Cerebellar nuclear complex (tissue), 1 donor: ENCODE measurements at places on chromosomes 3 and 15.

DNA sequence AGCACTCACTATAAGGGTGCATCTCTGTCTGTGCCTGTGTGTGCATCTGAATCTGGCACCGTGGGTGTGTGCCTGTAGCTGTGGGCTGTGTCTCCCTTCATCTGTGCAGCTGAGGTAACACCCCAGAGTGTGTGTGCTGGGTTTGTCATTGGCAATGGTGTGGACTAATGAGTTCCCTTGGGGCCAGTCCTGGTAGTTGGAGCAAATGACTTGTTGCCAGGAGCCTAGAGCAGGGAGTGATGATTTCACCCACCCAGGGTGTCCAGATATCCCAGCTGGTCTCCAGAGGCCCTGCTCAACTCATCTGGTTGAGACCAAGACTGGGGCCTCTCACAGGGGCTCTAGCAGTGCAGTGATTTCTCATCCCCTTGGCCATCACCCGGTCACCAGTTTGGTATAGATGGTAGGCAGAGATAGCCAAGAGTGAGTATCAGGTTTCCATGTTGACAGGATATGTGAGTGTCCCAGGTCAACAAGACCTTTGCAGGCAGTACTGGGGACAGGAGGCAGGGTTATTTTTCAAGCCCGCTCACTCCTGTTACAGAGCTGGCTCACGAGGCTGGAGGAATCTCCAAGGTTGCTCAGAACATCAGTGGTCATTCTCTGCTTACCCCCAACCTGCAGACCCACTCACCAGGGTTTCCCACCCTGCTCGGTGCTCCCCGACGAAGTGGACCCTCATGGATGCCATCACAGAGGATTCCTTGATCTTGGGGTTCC, 4.1 kb upstream of the HDAC11 start:
- no peak for DNase-seq

GRCh38 chr15:70723122-70723422, 40.3 kb downstream of the UACA start:
- DNase-seq = no peak

DNA sequence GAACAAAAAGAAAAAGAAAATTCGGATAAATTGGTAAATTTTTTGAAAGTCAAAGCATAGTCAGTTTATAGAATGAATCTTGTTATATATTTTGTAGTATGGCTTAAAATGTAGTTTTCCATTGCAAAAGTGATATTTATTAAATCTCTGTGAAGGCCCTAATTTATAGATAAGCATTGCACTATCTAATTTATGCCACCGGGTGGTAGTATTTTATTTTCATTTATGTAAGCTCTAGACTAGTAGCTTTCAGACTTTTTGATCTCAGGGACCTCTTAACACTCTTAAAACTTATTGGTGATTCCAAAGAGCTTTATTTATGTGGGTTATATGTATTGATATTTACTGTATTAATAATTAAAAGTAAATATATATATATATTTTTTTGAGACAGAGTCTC, 133.9 kb upstream of the LRRFIP2 start:
- DNase-seq = no peak

GRCh38 chr3:22885039-22885438, 318.1 kb upstream of the UBE2E2 start:
- DNase-seq = no peak

GRCh38 chr3:151726016-151726415, 7.7 kb upstream of the AADACL2 start:
- DNase-seq = no peak

- DNase-seq = no peak
Observed at GRCh38 chr3:12980596-12981290, 92.5 kb downstream of the IQSEC1 start.

DNA sequence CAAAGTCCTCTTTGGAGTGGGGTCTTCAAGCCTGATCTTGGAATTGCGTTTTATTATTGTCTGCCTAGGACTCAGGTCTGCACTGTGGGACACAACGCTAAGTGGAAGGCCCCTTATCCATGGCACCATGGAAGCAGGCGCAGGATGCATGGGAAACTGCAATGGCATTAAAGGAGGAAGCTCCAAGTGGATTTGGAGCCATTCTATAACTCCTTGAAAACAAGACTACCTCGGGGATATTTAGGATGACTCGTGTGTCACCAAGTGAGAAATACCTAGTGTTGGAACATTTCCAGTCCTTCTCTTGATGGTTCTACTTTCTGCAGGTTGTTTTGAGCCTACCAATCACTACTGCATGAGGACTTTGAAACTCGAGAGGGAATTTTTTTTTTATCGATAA, 126.6 kb upstream of the ZBED2 start:
- no peak for DNase-seq

DNA sequence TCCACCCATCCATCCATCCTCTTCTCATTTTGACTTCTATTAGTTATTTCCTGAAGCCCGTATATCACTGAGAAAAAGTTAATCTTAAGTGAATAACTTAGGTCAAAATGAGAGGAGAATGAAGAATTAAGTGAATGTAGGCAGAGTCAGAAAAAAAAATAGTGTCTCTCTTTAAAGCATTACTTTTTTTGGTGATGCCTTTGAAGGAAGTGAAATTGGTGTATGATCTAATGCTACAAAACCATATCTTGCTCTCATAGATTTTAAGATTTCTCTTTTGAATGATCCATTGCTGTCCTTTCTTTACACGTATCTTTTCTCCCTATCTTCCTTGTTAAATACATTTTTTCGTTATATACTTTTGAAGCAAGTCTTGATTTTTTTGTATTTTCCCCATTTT, 23.4 kb downstream of the FNDC3B start:
- DNase-seq = no peak

- DNase-seq = no peak
Observed at GRCh38 chr3:105798381-105798934, 70.4 kb downstream of the CBLB start.

DNA sequence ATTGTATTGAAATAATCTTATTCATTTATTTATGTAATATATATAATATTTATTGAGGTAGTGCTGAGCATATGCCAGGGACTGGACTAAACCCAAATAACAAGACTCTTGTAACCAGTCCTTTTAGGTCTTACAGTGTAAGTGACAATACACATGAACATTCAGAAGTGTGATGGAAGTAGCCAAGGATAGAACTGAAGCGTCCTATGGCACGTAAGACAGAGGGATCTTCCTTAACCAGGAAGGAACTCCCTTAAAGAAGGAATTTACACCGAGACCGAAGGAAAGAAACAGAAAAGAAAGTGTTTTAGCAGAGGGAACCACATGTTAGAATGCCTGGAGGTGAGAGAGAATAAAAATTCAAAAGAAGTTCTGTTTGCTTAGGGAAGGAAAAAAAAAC, 23.6 kb upstream of the CLDN1 start:
- no peak for DNase-seq

DNA sequence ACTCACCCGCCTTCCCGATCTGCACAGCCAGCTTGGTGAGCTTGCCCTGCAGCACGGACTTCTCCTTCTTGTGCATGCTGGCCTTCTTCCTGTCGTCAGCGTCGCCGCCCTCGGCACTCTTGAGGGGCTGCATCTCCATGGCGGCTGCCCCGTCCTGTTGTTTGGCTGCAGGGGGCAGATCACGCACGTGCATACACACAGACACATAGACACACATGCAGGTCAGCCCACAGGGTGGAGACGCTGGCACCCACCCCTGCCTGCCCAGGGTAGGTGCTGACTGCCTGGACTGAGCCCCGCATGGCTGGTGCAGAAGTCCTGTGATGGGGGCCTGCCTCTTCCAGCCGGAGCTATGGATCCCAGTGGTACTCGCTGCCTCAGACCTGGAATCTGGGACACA, 57.3 kb upstream of the SEC13 start:
- DNase-seq = no peak

GRCh38 chr3:171323938-171324536, 136.2 kb downstream of the TNIK start:
- no peak for DNase-seq

- no peak for DNase-seq
Observed at GRCh38 chr3:182906036-182906435, 74.3 kb downstream of the DCUN1D1 start.

DNA sequence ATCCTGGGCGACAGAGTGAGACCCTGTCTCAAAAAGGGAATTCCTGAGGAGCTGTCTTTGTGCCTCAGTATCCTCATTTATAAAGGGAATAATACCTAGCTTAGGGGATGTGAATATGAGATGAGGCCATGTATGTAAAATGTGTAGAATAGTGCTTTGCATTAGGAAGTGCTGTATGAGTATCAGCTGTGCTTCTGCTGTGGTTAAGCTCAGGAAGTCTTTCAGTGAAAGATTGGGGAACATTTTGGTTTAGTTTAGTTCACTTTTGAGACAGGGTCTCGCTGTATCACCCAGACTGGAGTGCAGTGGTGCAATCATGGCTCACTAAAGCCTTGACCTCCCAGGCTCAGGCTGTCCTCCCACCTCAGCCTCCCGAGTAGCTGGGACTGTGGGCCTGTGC, 10.6 kb downstream of the THUMPD3 start:
- DNase-seq = no peak

- peak; percentile 22 for DNase-seq
Observed at GRCh38 chr15:75455982-75456531, 4.6 kb upstream of the SIN3A start.

DNA sequence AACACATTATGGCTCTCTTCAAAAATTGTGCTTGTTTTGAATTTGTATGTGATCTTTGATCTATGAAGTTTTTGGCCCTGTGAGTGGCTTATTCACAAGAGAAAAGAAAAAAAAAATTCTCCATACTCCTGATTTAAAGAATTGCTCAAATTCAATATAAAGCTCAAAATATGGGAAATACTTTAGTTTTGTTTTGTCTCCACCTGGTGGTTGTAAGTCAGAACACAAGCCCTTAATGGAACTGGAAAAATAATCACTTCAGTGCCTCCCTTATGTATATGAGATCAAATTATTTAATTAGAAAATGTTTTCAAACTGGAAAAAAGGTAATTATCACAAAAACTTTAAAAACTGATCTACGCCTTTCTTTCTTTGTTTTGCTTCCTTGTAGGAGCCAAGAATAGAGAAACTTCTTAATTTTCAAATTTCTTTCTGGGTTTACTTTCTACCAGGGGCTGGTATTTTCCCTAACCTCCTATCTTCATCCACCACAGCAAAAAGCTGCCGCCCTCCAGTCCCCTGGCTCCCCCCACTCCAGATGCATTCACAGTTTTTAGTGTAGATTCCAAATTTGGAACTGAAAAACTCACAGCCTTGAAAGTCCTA, 50.6 kb downstream of the SERP1 start:
- DNase-seq = peak; percentile 3

DNA sequence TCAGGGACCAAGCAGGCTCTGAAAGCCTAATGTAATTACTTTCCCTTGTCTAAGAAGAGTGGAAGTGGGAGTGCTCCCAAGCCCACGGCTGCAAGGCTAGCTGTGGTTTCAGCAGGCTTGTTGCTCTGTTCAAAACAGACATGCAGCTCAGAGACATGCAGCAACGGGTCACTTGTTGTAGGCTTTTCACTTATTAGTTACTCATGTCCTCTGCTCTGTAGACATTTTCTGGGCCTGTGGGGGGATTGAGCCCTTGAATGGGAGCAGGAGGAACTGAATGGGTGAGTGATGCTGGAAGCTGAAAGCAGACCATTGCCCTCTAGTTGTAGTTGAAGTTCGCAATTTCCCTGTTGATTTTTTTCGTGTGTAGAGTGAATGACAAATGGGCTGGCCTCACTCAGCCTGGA, 261.9 kb upstream of the NR2E3 start:
- no peak for DNase-seq

DNA sequence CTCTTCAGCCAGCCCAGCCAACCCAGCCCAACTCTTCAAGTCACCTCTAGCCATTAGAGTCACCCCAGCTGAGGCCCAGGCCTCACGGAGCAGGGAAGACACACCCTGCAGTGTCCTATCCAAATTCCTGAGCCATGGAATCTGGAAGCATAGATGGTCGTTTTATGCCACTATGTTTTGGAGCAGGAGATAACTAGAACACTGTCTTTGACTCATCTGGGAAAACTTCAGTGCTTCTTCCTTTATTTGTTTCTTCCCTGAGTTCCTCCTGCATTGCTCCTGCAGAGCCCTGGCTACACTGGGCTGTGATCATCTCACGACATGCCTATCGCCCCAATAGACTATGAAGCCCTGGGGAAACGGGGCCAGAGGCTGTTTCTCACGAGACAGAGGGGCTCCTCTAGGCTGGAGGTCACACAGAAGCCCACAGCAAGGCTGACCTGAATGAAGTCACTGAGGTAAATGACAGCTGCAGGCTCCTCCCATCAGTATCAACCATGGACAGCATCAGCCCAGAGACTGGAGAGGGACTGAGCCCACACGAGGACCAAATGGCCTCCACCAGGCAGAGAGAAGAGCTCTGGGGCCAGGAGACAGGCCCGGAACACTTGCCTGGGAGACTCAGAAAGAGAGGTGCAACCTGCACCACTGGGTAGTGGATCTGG, 22.7 kb downstream of the CRABP1 start:
- no peak for DNase-seq

DNA sequence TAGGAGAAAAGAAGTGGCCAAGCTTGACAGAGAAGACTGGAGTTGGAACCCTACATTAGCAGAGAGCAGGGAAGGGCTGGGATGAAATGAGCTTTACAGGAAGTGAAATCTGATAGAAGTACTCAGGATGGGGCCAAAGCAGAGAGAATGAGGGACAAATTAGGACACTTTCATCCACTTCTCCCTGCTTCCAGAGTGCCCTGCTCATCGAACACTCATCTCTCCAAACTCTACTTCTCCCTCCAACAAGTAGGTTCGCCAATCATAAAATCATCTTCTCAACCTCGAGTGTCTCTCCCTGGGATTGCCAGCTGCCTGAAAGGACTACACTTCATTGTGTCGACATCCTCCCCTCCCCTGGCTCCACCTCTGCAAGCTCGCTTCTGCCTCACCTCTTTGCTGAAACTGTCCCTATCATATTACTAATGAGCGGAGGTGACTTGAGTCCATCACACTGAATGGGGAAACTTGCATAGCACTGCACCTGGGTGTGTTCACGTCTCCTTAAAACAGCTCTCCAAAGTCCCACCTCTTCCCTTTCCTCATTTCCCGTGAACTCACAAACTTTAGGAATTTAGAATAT, 365.8 kb downstream of the FOXP1 start:
- no peak for DNase-seq

GRCh38 chr15:74977599-74977998, 17.8 kb upstream of the SCAMP5 start:
- no peak for DNase-seq

DNA sequence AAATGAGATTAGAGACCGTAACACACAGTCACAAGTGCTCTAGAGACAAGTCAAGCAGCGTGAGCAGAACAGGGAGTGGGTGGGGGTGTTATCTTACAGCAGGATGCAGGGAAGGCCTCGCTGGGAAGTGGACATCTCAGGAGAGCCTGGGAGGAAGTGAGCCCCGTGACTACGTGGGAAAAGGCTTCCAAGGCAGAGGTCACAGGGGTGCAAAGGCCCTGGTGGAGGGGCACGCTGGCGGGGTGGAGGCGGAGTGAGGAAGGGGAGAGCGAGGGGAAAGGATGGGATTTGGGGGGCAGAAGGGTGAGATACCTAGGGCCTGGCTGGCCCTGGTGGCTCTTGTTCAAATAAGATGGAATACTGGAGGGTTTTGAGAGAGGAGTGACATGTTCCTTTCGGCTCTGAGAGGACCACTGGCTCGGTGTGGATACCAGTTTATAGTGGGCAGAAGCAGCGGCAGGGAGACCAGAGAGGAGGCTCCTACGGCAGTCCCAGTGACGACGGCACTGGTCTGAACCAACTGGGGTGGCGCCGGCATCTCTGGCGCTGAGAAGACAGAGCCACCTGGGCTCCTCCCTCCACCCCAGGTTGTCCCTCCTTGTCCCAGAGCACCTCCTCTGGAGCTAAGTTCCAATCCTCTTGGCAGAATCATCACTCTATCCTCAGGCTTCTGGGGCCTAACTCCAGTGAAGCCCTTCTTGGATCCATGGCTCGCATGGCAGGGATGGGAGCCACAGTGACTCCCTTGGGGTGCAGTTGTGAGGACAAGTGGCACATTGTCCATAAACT, 266.2 kb upstream of the LYSMD4 start:
- no peak for DNase-seq
